CD4-positive, alpha-beta T cell treated with Interleukin-17A for 4 hours (primary cell): ENCODE measurements at places on chromosomes 1 and 21.

GRCh38 chr1:212958175-212958574, 7.8 kb downstream of the VASH2 start:
- no peak for DNase-seq

GRCh38 chr21:35084869-35085268, 35.8 kb upstream of the RUNX1 start:
- DNase-seq: no peak

- DNase-seq: no peak
These were observed 34.0 kb upstream of the SLAMF9 start for GRCh38 chr1:159988006-159988405.

- no peak for DNase-seq
These were observed 264.5 kb downstream of the OLFM3 start for GRCh38 chr1:101732261-101732660.

DNA sequence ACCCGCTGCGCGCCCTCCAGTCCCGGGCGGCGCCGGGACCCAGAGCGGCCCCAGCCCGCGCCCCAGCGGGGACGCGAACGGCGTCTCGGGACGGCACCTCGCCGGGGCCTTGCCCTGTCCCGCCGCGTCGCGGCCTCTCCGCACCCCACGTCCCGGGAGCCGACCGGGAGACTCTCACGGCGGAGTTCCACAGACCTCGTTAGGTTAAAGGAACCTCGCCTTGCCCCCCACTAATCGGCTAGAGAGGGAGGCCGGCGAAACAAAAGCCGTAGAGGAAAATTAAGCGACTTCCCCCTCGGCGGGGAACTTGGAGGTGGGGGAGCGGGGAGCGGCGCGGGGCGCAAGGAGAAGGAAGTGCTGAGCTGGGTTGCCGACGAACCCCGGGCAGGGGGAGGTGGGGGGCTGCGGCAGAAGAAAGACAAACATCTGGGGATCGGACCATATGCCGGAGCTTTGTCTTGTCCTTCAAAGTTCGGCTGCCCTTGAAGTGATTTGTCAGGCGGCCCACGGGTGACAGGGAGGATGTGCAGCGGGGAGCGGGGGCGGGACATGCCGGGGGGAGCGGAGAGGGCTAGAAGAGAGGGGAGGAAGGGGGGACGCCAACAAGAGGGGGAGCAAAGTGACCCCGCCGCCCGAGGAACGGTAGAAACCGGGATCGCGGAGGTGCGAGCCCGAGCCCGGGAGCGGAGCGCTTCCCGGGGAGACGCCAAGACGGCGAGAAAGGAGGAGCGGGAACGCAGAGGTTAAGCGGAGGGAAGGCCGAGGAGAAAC, 120.0 kb upstream of the RRP15 start:
- DNase-seq: peak; percentile 3

GRCh38 chr1:33171977-33172813, 9.6 kb downstream of the TRIM62 start:
- DNase-seq: no peak

DNA sequence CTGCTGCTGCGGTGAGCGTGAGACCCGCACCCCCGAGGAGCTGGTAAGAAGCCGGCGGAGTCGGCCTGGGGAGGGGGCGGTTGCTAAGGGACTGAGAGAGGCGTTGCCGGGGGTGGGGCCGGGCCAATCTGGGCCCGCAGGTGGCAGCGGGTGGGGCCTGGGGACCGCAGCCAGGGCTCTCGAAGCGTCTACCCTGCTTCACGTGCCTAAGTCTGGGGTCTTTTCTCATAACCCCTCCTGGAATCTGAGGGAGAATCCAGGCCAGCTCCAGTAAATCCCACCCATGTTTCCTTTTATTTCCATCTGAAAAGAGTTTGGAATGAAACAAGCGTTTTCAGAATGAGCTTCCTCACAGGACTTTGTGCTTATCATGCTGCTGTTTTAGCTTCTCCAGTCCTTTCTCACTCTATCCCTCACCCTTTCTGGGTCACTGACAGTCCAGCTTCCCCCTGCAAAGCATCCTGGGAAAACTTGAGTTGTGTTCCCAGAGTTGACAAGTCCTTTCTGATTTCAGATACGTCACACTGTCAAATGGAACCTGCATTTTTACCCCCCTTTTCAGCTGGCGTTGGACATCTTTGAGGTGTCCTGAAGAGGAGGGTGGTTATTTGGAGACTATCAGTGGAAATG, 431 bp downstream of the CLCN6 start:
- peak; percentile 83 for DNase-seq

DNA sequence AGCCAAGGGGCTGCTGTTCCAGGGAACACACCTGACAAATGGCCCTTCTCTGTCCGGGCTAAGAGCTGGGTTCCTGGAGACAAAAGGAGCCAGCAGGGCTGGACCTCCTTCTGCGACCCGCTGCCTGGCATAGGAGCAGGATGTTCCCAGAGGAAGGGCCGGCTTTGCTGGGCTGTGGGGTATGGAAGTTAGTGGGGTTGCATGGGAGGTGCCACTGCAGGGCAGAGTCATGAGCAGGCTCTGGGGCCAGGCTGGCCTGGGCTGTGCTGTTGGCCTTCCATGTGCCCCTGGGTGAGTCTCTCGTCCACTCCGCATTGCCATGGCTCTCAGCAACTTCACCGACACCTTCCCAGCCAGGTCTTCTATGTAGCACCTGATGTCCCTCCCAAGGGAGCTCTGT, 507.6 kb downstream of the PTPRU start:
- no peak for DNase-seq

- DNase-seq: no peak
These were observed 24.9 kb downstream of the KCNQ4 start for GRCh38 chr1:40808444-40808843.

DNA sequence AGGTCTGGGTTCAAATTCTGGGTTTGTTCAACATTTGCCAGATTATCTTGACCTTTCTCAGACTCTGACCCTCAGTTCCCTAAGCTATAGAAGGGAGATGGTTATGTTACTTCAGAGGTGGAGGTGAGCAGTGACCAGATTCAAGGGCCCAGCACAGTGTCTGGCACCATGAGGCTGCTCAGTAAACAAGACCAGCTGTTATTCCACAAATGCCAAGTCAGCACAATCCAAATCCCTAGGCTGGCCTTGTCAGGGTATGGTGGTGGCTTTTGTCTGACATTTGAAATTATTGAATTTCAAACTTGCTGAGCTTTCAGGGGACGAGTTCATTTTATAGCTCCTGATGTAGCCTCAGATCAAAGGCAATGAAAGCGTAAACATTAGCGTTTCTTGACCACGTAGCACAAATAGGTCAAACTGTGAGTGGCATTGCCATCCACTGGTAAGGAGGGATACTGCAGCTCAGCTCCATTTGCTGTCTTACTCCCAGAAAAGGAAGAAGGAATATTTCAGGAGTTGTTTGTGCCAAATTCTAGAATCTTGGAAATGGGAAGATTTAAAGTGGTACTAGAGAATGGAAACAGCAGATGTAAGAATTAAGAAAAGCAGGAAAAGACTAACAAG, 94.3 kb upstream of the EDN2 start:
- DNase-seq: no peak

GRCh38 chr1:89460325-89460724, 64.3 kb upstream of the LRRC8B start:
- no peak for DNase-seq

- DNase-seq: no peak
These were observed 35.8 kb downstream of the NDUFS5 start for GRCh38 chr1:39061951-39062350.

GRCh38 chr21:17976139-17976538, 157.0 kb upstream of the C21orf91 start:
- no peak for DNase-seq

GRCh38 chr1:93016171-93016570, 54.9 kb upstream of the DIPK1A start:
- DNase-seq: no peak
